ENCODE measurements at places on chromosomes 12 and 14. TPM values are rescaled to one million over a fixed set of nuclear protein-coding genes. Genes with fewer than 3 reads are reported as not detected.

- H3K27me3 ChIP-seq: no peaks in the 10 kb centered on the region
- no peak overlapping the region for H3K4me3 ChIP-seq
- H3K4me1 ChIP-seq: no peaks in the 10 kb centered on the region
- no peaks in the 10 kb centered on the region for H3K36me3 ChIP-seq
- DNase-seq: peak; percentile 83
Measured at GRCh38 chr12:7219599-7220243, 30.2 kb downstream of the PEX5 start.

DNA sequence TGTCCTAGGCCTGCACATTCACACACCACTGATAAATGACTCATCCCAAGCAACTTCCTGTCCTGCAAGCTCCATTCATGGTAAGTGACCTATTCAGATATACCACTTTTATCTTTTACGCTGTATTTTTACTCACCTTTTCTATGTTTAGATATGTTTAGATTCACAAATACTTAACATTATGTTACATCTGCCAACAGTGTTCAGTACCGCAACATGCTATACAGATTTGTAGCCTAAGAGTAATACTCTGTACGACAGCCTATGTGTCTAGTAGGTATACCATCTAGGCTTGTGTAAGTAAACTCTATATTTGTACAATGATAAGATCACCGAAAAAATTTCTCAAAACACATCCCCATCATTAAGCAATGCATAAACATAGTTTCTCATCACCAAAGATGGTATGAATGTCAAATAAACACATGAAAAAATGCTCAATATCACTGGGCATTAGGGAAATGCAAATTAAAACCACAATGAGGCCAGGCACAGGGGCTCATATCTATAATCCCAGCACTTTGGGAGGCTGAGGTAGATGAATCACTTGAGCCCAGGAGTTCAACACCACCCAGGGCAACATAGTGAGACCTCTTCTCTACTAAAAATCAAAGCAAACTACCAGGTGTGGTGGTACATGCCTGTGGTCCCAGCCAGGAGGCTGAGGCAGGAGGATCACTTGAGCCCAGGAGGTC lies 20.7 kb downstream of the ATXN2 start:
- no peaks in the 10 kb centered on the region for H3K27me3 ChIP-seq
- H3K27ac ChIP-seq: no peak overlapping the region
- no peak overlapping the region for H3K4me3 ChIP-seq
- peaks cover 14% of the 10 kb centered on the region for H3K4me1 ChIP-seq
- H3K36me3 ChIP-seq: no peaks in the 10 kb centered on the region

DNA sequence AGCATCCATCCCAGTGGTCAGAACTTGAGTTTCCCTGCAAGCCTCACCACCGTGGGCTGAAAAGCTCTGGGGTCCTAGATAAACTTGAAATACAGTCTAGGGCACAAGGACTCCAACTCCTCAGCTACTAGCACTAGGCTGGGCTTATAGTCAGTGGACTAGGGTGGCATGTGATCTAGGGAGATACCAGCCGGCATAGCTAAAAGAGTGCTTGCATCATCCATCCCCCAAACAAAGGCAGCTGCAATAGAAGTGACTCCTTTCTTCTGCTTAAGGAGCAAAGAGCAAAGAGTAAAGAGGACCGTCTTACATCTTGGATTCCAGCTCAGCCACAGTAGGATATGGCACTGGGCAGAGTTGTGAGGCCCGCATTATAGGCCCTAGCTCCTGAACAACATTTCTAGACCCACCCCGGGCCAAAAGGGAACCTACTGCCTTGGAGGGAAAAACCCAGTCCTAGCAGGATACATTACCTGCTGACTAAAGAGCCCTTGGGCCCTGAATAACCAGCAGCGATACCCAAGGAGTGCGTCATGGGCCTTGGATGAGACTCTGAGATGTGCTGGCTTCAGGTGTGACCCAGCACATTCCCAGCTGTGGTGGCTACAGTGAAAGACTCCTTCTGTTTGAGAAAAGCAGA lies 17.9 kb upstream of the SOS2 start:
- H3K27ac ChIP-seq: no peak overlapping the region
- no peaks in the 10 kb centered on the region for H3K27me3 ChIP-seq
- no peaks in the 10 kb centered on the region for H3K36me3 ChIP-seq
- DNase-seq: no peak
- H3K4me3 ChIP-seq: no peak overlapping the region
- no peaks in the 10 kb centered on the region for H3K4me1 ChIP-seq

DNA sequence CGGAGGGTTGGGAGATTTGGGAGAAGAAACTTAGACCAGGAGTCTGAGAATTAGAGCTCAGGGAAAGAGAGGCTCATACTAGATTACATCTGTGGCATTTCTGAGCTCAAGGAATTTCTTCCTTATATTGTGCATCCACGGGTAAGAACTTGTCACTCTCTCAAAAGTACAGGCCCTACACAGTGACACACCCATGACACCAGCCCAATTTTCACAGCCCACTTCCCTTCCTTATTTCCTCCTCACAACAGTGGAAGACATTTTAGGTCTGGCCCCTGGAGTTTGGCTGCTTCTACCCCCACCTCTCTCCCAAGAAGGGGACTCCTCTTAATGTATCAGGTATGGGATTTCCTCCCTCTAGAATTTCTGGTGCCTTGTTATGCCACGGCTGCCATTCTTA lies 9.2 kb upstream of the ZNF385A start:
- DNase-seq: no peak
- peaks cover 31% of the 10 kb centered on the region for H3K36me3 ChIP-seq
- no peaks in the 10 kb centered on the region for H3K27me3 ChIP-seq
- H3K4me1 ChIP-seq: peaks cover 16% of the 10 kb centered on the region

The DAO gene
- not detected for total RNA-seq

DNA sequence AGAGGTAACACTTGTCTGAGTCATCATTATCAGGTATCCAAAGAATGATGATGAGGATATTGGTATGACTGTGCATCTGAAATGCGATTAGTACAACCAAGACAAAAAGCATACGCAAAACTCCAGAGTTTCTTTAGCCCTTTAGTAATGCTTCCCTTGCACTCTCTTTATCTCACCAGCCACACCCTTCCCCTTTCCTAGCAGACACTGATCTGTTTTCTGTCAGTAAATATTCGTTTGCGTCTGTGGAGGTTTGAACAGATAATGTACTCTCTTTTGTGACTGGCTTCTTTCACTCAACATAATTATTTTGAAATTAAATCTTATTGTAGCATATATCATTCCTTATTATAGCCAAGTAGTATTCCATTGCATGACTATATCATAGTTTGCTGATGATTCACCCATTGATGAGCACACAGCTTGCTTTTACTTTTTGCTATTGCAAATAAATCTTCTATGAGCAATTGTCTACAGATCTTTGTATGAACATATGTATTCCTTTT lies 775.7 kb downstream of the SLC6A15 start:
- DNase-seq: peak; percentile 14
- H3K27me3 ChIP-seq: no peaks in the 10 kb centered on the region
- H3K27ac ChIP-seq: no peak overlapping the region
- peaks cover 3% of the 10 kb centered on the region for H3K4me1 ChIP-seq
